ENCODE measurements at places on chromosomes 2 and 18.

DNA sequence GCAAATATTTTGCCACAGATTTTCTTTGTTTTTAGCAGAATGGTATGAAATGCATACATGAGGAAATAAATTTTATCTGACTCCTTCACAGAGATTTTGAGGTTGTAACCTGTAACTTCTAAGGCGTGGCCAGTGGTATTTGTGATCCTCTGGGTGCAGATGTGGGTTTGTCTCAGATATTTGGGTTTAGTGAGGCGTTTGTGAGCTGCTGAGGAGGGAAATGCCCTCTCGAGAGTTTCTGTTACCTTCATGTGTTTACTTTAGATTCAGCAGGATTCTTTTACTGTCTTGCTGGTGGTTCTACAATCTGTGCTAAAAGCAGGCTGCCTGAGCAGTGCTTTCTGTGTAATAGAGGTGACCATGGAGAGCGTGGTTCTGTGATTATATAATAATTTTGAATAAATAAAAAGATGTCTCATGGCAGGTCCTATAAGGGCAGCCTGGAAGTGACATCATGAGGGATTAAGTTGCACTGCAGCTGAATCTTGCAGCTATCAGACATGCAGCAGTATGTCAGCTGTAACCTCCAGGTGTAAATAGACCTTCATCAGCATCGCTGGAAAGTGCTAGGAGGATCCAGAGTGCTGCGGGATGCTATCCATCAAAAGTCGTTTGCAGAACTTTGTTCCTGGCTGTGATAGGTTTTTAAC is 34.1 kb downstream of the TANC1 start:
- no peak for DNase-seq

- DNase-seq = no peak
These were observed 57.4 kb downstream of the SP100 start for GRCh38 chr2:230473378-230473777.

DNA sequence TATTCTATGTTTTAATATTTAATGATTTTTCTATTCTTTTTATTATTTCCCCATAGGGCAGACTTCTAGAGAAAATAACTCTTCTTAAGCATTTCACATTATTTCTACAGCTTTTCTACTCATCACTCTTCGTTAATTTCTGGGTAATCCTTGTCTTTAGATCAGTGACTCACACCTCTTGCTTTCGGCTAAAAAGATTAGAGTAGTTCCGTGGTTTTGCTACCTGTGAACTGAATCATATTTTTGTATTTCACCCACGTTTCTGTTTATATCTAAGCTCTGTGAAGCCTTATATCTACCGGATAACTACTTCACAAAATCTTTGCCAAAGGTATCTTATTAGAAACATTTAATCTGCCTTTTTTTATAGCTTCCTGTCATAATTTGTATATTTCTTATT is 685.5 kb upstream of the FSHR start:
- DNase-seq = no peak

- DNase-seq = no peak
These were observed 136.7 kb downstream of the LAMA3 start for GRCh38 chr18:23825978-23826405.

DNA sequence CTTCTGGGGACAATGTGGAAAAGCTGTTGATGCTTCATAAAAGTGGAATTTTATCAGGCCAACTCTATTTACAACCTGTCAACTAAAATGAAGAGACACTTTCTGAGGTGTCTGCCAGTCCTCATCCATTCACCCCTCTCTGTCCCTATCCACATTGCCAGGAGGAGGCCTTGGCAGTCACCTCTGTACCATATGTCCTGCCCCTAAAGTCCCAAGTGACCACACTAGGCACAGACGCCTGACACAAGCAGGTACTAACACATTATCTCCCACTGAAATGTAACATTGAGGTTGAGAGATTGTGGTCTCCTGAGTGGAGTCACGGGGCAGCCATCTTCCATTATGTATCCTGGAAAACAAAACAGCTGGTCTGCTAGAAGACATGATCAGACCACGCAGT is 71.4 kb downstream of the OSBPL1A start:
- DNase-seq = no peak

GRCh38 chr2:138744713-138745112 is 35.5 kb downstream of the NXPH2 start:
- no peak for DNase-seq

GRCh38 chr18:76958692-76959341 is 136.5 kb downstream of the ZNF236 start:
- no peak for DNase-seq

GRCh38 chr2:105893011-105893995 is 148.6 kb downstream of the NCK2 start:
- DNase-seq = no peak

GRCh38 chr2:1350111-1350510 is 63.2 kb upstream of the TPO start:
- DNase-seq = no peak

- no peak for DNase-seq
These were observed 533 bp downstream of the HPCAL1 start for GRCh38 chr2:10303181-10303693.

GRCh38 chr2:121294881-121295840 is 10.2 kb upstream of the TFCP2L1 start:
- no peak for DNase-seq

DNA sequence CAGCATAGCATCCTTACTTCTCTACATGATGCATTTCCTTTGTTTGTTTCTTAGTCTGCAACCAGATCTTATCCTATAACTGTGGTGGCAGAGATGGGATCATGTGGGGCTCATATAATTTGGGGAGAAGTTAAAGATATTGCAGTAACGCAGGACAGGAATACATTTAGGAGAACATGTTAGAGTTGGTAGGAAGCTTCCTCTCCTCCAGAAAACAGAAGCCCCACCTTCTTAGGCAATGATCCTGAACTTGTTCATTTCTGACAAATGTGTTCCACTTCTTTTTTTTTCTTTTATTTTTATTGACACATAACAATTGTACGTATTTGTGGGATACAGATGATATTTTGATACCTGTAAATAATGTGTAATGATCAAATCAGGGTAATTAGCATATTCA is 99.9 kb downstream of the VSNL1 start:
- DNase-seq = no peak

DNA sequence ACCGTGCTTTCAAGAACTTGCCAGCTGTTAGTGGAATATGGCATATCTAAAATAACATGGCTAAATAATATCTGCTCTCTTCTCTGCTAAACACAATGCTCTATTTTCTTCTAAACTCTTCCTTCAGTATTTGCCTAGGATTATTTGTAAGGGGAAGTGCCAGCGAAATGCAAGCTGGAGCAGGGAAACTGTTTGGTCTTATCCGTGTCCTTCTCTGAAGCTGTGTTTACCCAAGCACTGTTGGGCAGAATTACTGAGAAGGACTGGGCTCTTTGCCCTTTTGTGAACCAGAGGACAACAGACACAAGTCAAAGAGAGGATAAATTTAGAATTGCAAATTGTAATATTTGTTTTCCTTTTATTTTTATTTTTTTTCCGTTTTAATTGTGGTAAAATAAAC is 23.6 kb downstream of the CPO start:
- DNase-seq = no peak

- no peak for DNase-seq
These were observed 243.5 kb downstream of the ANAPC1 start for GRCh38 chr2:111640480-111640879.

DNA sequence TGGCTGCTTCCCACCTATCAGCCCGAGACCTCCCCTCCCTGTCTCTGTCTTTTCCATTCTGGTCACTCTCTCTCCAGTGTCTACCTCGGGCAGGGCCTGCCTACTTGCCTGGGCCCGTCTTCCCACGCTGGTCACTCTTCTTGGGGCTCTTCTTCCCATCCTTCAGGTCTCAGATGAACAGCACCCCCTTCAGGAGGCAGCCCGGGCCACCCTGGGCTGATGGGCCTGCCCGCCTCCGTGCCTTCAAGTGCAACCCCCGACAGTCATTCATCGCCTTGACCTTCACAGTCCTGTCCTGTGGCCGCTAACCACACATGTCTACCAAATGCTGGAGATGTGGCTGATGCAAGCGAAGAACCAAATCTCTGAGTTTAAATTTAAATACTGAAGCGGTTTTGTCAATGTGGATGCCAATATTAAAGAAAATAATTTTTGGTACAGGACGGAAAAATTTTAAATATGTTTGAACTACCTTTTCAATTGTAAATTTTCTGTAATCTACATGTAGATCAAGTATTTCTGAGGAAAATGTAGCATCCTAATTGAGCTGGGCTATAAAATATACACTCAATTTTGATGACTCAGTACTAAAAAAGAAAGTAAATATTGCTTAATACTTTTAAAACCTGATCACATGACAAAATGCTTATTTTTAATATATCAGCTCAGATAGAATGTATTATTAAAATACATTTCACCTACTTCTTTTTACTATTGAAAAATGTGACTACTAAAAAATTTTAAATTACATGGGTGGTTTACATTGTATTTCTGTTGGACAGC is 96.4 kb downstream of the LAMA1 start:
- no peak for DNase-seq

- no peak for DNase-seq
These were observed 27.6 kb upstream of the SOCS6 start for GRCh38 chr18:70261141-70261788.

GRCh38 chr2:202149155-202149762 is 76.2 kb downstream of the KIAA2012 start:
- no peak for DNase-seq

DNA sequence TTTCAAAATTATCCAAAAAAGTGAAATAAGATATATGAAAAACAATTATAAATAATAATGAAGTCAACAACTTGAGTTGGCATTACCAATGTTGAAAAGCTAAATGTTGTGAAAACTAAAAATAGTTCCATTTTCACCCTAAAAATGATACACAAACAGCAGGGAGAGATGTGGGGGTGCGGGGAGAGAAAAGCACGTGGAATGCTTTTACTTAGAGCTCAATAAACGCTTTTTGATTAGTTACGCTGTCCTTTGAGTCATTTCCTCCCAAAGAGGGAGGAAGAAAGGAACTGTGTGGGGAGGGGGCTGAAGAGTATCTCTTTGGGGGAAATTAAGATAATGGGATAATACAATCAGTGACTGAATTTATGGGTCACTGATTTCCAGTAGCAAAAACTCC is 29.2 kb downstream of the ZNF521 start:
- no peak for DNase-seq

- DNase-seq = no peak
These were observed 32.3 kb upstream of the XDH start for GRCh38 chr2:31446848-31447247.

- DNase-seq = no peak
These were observed 143.1 kb upstream of the ZNF236 start for GRCh38 chr18:76679259-76679658.

- DNase-seq = no peak
These were observed 68.7 kb downstream of the DNAJC10 start for GRCh38 chr2:182784777-182785176.

DNA sequence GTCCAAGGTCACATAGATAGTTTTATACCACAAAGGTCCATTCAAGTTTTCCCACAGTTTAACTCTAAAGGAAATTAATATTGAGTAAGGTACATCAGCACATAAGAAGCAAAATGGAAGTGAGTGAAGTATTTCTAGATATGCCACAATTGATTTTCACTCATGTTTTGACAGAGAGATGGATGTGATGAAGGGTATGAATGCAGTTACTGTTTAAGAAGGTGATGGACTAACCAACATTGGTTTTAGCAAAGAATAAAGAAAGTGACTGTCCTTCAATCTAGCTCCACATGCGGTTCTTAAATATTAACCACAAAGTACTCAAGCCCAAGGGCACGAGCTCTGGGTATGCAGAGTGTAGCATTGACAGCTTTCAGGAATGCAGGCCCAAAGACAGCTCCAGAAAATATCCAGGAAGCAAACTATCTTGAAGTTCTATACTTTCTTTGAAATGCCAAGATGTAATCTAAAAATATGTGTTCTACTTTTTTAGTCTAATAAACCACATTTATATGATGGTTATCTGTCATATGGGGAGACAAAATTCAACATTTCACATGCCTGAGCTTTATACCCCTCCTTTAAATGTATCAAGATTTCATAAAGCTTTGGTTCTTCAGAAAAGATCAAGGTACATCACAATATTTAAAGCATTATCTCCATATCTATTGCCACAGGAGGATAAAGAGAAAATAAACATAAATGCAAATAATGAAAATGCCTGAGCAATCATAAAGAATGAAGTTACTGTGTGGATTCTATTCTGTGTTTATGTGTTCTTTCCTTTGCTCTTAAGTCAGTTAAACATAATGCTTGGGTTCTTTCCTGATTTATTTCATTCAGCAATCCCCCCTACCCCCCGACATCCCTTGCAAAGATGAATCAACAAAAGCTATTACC is 6.7 kb upstream of the SCN1A start:
- DNase-seq = no peak

- no peak for DNase-seq
These were observed 74.4 kb downstream of the MAP3K20 start for GRCh38 chr2:173150087-173150486.

- no peak for DNase-seq
These were observed 10.6 kb downstream of the RNU2-63P start for GRCh38 chr2:88005776-88006175.

- peak; percentile 23 for DNase-seq
These were observed at the start of gene PARD3B for GRCh38 chr2:204544961-204545860. Gene PARD3B, plus strand, starts transcription at chr2:204545475. Its CDS starts 525 bp downstream, at chr2:204546000.

GRCh38 chr2:2472881-2473280 is 141.8 kb upstream of the MYT1L start:
- DNase-seq = no peak

DNA sequence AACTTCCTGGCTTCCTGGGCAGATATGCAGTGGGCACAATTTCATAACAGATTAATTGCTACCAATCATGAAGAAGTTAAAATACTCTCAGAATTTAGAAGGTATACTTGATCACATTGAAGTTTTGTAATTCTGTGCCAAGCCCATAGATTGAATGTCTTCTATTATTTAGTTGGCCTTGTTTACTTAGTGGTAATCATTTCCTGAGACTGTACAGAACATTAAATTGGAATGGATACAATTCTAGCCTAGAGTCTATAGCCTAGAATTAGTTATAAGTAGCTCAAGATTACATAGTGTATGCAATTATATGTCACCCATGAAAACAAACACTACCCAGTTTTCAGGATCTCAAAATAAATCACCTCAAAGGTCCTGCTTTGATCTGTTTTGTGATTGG is 615.8 kb downstream of the XIRP2 start:
- DNase-seq = no peak

DNA sequence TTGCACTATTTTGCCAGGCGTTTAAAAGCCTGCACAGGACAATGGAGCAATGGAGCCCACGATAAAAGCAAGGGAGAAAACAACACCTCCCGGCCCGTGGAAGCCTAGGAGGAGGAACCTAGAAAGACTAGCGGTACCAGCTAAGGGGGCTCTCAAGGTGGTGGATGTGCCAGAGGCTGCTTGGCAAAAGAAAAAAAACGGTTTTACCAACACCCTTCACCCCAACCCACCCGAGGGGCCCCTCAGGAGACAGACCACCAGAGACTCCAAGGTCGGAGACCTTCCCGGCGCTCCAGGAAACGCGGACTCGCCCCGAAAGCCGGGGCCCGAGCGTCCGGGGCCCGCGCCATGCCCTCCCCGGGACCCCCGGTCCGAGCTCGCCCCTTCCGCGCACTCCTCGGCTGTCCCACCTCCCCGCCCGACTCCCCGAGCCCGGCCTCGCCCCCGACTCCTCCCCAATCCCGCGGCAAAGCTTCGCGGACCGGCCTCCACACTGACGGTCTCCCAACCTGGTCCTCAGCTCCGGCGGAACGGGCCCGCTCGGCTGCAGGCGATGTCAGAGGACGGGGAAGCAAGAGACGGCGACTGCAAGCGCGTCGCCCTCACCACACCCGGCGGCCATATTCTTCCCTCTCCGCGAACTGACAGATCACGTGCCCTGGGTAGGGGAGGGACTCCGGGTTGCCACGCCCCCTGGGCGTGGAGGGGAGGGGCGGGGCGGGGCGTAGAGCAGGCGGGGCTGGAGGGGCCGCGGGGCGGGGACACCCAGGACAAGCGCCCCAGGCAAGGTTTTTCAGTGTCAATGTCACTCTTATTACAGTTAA is at the start of gene KIDINS220:
Gene KIDINS220, minus strand, starts transcription at position 643 of the 824 bp plus-strand sequence. CDS start 10,520 bp downstream, outside the sequence.
- peak; percentile 90 for DNase-seq
